Trophoblast cell (in vitro differentiated cells and primary cell): ENCODE measurements at places on chromosomes 7 and 10.

- peak; percentile 86 for DNase-seq
Observed at GRCh38 chr7:127107601-127108007, 145.1 kb downstream of the GRM8 start.

GRCh38 chr7:22561321-22561811 is 61.4 kb upstream of the STEAP1B start:
- peak; percentile 96 for DNase-seq

DNA sequence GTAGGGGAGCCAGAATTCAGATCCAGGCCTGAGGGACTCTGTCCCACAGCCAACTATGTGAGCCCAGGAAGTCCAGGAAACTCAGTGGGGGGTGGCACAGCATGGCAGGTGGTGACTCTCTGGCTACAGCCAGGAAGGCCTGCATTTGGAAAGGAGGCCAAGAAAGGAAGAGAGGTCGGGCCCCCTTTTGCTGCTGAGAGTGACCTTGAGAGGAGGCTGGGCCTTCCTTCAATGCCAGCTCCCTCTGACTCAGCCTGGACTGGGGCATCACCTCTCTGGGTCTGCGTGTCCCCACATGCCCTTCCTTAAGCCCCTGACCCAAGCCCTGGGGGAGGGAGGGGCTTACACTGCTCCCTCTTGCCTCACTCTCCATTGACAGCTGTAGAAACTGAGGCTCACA is 6.4 kb upstream of the MYL10 start:
- DNase-seq = no peak

GRCh38 chr10:31929261-31930022 is 811 bp upstream of the ARHGAP12 start:
- DNase-seq = peak; percentile 71

- no peak for DNase-seq
Observed at GRCh38 chr7:139702313-139702731, 75.5 kb downstream of the HIPK2 start.

GRCh38 chr7:116259156-116259870 is 49.0 kb downstream of the TES start:
- no peak for DNase-seq

DNA sequence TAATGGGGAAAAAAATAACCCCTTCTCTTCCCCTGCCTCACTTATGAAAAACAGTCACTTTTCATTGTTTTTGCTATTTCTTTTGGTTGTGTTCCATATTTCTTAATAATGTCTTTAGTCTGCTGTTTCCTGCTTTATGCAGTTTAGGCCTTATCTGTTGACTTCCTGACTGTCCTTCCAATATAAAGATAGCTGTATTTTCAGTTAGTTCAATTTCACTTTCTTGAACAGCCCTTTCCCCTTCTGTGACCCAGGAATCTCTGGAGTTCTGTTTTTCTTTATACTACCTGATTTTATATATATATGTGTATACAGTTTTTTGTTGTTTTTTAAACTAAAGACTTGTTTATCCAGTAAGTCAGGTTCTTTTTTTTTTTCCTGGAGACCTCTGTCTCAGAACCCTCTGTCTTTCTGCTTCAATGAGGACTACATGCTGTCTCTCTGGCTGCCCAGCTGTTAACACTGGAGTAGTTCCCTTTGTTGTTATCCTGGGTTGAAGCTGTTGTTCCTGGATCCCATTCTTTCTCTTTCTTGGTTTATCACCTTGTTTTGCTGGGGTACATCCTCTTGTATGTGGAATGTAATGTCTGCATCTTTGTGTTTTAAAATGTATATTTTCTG is 87.2 kb downstream of the GSDME start:
- DNase-seq = peak; percentile 2

DNA sequence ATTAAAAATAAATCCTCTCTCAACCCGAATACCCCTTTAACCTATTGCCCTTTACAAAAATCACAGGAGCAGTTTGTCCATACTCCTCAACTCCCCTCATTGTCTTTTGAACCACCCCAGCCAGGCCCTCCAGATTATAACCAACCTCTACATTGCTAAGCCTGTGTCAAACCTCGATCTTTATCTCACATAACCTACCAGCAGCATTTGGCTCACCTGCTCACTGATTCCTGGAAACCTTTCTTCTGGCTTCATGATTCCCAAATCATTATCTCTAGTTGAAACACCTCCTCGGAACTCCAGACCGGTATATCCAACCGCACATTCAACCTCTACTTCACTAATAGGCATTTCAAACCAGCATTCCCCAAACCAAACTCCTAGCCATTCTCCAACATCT is 11.8 kb downstream of the SEC61G start:
- peak; percentile 82 for DNase-seq

DNA sequence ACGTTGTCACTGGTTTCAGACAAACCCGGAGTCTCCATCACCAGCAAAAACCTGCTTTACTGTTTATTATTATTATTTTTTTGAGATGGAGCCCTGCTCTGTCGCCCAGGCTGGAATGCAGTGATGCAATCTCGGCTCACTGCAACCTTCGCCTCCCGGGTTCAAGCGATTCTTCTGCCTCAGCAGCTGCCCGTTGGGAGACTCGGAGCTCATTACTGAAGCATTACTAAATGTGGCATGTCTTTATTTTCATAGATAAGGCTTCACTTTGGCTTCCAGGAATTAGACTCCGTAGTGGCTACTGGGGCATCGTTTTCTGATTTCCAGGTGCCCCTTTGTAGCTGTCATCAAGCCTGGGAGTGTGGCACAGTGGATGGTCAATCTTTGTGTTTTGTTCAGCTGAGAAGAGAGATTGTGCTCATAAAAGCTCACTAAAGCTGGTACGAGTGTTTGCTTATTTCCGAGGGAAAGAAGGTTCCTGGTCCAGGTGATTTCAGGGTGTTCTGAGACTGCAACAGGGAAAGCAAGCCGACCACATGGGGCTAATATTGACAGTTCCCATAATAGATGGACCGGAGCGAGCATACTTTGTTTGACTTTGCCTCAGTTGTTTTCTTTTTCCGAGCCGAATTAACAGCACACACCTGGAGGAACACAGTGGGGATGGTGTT is 163.1 kb downstream of the CAMK1D start:
- no peak for DNase-seq

GRCh38 chr7:98240961-98241673 is 10.9 kb downstream of the TECPR1 start:
- peak; percentile 85 for DNase-seq

DNA sequence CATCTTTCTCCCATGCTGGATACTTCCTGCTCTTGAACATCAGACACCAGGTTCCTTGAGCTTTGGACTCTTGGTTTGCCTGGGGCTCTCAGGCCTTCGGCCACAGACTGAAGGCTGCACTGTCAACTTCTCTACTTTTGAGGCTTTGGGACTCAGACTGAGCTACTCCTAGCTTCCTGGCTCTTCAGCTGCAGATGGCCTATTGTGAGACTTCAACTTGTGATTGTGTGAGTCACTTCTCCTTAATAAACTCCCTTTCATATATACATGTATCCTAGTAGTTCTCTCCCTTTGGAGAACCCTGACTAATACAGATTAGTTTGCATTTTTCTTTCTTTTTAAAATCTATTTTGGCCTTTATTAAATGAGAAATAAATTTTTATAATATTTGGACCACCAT is 276.2 kb upstream of the SEMA3C start:
- no peak for DNase-seq

- DNase-seq = no peak
Observed at GRCh38 chr10:62960416-62960815, 144.2 kb upstream of the EGR2 start.

DNA sequence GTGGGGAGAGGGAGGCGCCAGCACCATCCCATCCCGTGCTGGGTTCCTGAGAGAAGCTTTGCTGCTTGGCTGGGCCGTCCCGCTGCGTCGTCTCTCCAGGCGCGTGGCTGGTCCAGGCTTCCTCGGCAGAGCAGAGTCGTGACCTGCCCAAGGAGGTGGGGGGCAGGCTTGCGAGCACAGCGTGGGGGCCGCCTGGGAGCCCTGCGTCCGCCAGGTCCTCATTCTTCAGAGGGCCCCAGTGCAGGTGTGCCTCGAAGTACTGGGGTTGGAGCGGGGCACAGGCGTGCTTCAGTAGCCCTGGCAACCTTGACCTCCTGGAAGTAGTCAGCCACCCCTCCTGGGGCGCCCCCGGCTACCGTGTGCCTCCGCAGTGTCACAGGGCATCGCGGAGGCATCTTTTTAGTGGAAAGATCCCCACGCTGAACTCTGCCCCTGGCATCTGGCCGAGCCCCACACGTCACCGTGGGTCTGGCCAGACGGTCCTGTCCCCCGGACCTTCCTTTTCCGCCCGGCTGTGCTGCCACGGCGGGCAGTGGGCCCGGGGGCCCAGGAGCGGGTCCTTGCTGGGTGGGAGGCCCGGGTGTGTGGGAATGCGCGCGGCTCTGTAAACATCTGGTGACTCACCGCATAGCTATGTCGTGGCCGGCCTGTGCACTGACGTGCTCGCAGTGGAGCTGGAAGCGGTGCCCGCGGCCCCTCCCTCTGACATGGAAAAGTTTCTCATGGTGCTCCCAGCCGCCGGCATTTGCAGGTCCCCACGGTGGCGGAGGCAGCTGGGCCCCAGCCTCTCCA is 6.4 kb downstream of the MAFK start:
- peak; percentile 99 for DNase-seq

DNA sequence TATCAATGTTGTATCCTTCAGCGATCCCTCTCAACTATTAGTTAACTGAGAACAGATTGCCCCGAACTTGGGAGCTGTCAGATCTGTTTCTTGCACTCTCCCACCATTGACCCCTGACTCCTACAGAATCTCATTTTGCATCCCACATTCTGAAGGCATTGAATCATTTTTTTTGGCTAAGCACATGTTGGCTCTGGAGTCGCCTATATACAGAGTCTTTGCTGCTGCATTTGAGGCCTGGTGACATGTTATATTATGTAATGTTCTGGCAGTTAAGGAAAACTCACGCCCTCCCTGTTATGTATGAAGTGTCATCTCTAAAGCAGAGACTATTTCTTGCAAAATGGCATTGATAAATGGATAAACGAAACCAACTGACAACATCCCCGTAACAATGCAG is 159.2 kb upstream of the ITGB1 start:
- DNase-seq = no peak

GRCh38 chr10:124572751-124573150 is 111.1 kb downstream of the LHPP start:
- DNase-seq = no peak

GRCh38 chr10:51319173-51319435 is 244.8 kb downstream of the PRKG1 start:
- no peak for DNase-seq

DNA sequence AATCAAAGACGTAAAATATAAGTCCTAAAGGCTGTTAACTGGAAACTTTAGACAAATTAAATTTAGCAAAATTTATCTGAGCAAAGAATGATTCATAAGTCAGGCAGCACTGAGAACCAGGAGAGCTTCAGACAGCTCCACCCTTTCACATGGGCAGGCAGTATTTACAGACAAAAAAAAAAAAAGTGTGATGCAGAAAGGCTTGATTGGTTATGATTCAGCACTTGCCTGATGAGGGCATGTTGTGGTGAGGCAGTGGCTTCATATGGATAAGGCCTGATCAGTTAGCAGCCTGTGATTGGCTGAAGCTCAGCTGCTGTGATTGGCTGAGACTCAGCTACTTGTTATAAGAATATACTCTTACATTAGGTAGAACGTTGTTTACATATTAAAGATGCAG is 495.4 kb upstream of the POM121L12 start:
- no peak for DNase-seq

- no peak for DNase-seq
Observed at GRCh38 chr7:104553074-104553473, 224.7 kb downstream of the LHFPL3 start.

- DNase-seq = no peak
Observed at GRCh38 chr10:75866300-75866625, 434.8 kb downstream of the LRMDA start.

DNA sequence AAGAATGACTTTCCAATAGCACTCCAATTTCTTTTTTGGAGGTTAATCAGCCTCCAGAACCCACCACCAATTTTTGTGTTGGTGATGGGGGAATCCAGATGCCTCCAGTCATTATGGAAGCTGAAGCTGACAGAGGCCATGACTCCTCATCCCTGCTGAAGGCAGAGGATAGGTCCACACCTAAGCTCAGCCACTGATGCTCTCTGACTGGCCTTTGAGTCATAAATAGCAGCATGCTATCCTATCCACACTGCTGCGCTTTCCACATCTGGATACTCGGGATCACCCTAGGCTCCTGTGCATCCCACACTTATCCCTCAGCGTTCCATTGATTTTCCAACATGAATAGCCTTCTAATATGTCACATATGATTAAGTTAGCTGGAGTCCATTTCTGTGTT is 124.2 kb downstream of the TES start:
- no peak for DNase-seq

- DNase-seq = no peak
Observed at GRCh38 chr7:730501-731439, 3.7 kb upstream of the PRKAR1B start.

DNA sequence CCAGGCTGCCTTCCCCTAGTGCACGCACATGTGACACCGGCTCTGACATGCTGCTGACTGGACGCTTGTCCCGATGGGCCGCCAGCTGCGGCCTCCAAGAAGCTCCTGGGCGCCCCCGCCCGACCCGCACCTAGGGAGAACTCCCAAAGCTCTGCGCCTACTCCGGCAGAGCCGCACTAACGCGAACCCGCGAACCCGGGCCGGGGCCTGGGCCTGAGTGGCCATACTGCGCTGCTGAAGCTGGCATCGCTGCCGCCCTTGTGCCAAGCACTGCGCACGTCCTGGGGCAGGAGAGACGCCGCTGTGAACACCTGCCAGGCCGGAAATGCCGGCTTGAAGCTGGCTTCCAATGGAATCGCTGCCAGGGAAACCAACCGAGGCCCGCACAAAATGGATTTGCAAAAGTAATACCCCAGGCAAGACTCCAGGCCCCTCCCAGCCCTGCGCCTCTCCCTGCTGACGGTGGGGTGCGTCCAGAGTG is 85.1 kb downstream of the WASHC2A start:
- no peak for DNase-seq

DNA sequence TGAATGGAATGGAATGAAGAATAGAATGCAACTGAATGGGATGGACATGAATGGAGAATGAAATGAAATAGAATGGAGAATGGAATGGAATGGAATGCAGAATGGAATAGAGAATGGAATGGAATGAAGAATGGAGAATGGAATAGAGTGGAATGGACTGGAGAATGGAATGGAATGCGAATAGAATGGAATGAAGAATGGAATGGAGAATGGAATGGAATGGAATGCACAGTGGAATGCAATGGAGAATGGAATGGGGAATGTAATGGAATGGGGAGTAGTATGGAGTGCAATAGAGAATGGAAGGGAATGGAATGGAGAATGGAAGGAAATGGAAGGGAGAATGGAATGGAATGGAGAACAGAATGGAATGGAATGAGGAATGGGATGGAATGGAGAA is 93.4 kb downstream of the NSUN6 start:
- no peak for DNase-seq
